ENCODE measurements at places on chromosomes 7 and 10.

- no peak overlapping the region for H3K4me3 ChIP-seq
- H3K27me3 ChIP-seq, result peaks cover 3% of the 10 kb centered on the region
- no peak for DNase-seq
- H3K27ac ChIP-seq, result no peak overlapping the region
- no peaks in the 10 kb centered on the region for H3K4me1 ChIP-seq
- H3K36me3 ChIP-seq, result no peaks in the 10 kb centered on the region
Measured at GRCh38 chr10:59245686-59246085, 69.2 kb downstream of the PHYHIPL start.

DNA sequence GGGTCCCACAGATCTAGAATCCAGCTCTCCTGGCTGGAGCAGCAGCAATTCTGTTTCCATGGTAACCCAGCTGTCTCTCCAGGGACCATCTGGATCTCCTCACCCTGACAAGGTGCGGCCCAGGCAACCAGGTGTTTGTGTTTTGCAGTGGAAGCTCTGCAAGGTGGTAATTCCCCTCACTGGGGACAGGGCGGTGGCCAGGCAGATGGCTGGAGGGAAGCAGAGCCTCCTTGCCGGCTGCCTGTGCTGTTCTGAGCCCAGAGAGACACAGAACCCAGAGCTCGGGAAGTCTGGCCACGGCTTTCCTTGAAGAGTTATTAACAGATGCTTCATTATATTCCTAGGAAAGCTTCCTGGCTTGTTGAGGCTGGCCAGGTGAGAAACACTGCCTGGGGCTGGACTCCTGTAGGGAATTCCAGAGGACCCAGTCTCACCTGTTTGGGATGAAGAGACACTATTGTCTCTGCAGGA lies 118.2 kb upstream of the PPIF start:
- peaks cover 50% of the 10 kb centered on the region for H3K4me1 ChIP-seq

DNA sequence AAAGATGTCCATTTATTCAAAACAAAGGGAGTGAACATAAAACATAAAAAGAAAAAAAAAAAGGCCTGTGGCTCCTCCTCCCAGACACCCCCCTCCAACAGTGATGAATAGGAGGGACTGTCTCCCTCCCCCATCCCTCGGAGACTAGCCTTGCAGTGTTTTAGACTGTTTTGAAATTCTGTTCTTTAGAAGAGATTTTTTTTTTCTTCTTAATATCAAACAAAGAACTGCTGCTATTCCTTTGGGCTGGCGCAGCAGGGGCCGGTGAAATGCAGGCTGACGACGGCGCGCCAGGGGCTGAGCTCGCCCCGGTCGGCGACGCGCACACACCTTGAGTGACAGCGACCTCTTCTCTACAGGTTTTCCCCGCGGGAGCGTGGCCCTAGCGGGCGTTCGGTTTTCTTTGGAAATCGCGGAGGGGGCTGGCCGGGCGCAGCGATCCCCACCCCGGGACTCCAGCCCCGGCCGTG lies at the start of gene LANCL2:
Gene LANCL2 (plus strand): TSS at position 133 of the 470 bp plus-strand sequence. CDS start 689 bp downstream, outside the sequence.
- H3K27ac ChIP-seq, result peak within 1 kb of the TSS; percentile 100
- peak within 1 kb of the TSS; percentile 93 for H3K4me3 ChIP-seq
- peaks cover 17% of the 10 kb centered on the region for H3K4me1 ChIP-seq
- H3K27me3 ChIP-seq, result peaks cover 5% of the 10 kb centered on the region

DNA sequence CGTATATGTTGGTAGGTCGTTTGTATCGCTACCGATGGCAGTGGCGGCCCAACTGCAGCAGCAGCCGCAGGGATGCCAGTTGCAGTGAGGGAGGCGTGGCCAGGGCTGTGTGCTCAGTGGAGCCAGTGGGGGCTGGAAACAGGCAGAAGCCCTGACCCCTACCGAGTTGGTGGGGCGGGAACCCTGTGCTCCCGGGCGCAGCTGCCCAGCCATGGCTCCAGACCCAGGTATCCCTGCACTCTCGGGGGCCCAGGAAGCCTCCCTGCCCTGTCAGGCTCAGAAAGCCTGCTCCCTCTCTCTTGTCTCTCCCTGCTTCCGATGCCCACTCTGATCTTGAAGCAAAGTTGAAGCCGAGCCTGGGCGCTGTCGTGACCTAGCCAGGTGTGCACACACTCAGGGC lies 78.6 kb upstream of the ITGB1 start:
- H3K36me3 ChIP-seq, result no peaks in the 10 kb centered on the region
- H3K4me1 ChIP-seq, result peaks cover 9% of the 10 kb centered on the region
- H3K27me3 ChIP-seq, result no peaks in the 10 kb centered on the region
- no peak overlapping the region for H3K27ac ChIP-seq

GRCh38 chr7:114929570-114929969 lies 7.7 kb downstream of the MDFIC start:
- no peak overlapping the region for H3K4me3 ChIP-seq
- DNase-seq, result no peak
- H3K27ac ChIP-seq, result no peak overlapping the region
- no peaks in the 10 kb centered on the region for H3K27me3 ChIP-seq
- peaks cover 3% of the 10 kb centered on the region for H3K36me3 ChIP-seq
- peaks cover 4% of the 10 kb centered on the region for H3K4me1 ChIP-seq

DNA sequence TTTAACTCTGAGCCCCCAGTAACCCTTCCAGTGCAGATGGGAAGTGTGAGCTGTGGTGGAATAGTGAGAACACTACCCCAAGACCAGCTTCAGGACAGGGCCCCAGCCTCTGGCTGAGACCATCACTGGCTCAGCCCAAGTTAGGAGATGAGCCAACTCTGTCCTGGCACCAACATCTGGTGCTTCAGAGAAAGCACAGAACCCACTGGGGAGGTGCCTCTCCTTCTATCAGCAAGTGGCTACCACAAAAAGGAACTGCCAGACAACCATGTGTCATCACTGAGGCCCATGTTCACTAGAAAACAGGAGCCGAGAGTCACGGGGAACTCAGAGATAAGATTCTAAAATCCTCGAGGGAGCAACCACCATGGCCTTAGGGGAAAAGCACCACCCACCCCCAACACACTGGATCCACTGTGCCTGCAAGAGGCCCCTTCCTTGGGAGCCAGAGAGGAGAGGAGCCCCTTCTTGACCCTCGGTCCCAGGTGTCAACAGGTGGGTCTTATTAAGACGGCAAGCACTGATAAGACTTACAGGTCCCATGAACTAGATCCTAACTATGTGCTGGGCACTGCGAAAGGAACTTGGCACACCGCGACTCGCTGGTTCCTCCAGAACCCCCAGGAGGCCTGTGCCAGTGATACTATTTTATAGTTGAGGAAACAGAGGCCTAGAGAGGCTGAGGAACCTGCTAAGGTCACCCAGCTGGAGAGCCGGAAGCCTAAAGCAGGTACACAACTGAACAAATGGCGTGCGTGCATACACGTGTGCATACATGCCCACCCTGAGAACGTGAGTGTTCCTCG lies 102.7 kb downstream of the FAM53B start:
- H3K27me3 ChIP-seq, result peaks cover 3% of the 10 kb centered on the region
- H3K4me3 ChIP-seq, result no peak overlapping the region
- H3K4me1 ChIP-seq, result peaks cover 68% of the 10 kb centered on the region
- peaks cover 11% of the 10 kb centered on the region for H3K36me3 ChIP-seq

- peak; percentile 70 for DNase-seq
- H3K27me3 ChIP-seq, result peaks cover under 1% of the 10 kb centered on the region
- H3K27ac ChIP-seq, result no peak overlapping the region
- H3K4me3 ChIP-seq, result peak overlapping the region; percentile 70
Measured at GRCh38 chr10:19488592-19489280, 327.5 kb upstream of the PLXDC2 start.

- H3K27ac ChIP-seq, result peak overlapping the region; percentile 97
- H3K4me3 ChIP-seq, result peak overlapping the region; percentile 67
- no peak for DNase-seq
- H3K27me3 ChIP-seq, result peaks cover 3% of the 10 kb centered on the region
- H3K36me3 ChIP-seq, result peaks cover 7% of the 10 kb centered on the region
- H3K4me1 ChIP-seq, result peaks cover 51% of the 10 kb centered on the region
Measured at GRCh38 chr7:94303695-94304094, 91.0 kb upstream of the COL1A2 start.

GRCh38 chr10:26486304-26486703 lies 48.2 kb downstream of the APBB1IP start:
- no peaks in the 10 kb centered on the region for H3K27me3 ChIP-seq
- H3K4me3 ChIP-seq, result no peak overlapping the region
- H3K27ac ChIP-seq, result no peak overlapping the region
- peaks cover 19% of the 10 kb centered on the region for H3K4me1 ChIP-seq

DNA sequence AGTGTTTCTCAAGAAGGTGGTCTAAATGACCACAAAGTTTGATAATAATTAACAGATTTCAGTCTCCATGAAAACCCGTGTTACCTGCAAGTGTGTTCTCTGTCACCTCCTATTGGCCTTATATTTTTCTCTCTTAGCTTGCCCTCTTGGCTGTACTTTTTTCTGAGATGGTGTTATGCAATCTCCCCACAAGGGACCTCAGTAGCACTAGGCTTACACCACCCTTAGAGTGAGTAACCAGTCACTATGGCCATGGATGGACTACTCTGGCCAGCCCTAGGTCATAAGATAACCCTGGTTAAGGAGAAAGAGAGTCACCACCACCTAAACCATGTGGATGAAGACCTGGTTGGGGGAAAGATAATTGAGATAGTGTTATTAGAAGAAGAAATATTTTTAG lies 76.8 kb downstream of the NPSR1 start:
- H3K4me1 ChIP-seq, result no peaks in the 10 kb centered on the region
- H3K4me3 ChIP-seq, result no peak overlapping the region
- H3K27ac ChIP-seq, result no peak overlapping the region
- peaks cover 8% of the 10 kb centered on the region for H3K27me3 ChIP-seq
- no peaks in the 10 kb centered on the region for H3K36me3 ChIP-seq

DNA sequence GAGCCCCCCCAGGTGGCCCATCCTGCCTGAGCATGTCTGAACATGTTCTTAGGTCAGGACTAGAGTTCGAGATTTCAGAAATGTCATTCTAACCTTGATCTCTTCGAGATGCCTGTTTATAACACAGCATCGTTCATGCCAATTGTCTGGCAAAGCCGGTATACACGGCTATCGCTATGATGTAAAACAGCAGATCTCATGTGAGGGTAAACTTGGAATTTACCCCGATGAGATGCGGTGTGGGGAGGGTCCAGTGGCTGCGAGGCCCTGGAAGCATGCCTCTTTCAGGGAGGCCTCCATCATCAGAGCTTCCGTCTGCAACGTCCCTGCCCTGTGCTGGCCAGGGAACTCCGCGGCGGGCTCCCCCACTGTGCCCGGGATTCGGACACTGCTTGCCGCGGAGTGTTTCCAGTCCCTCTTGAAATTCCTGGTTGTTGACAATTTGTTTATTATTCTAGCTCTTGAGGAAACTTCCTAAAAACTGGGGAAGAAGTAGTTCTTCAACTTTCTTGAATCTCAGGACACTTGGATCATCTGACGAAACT lies 168.6 kb upstream of the RHEB start:
- no peak overlapping the region for H3K4me3 ChIP-seq
- peaks cover 54% of the 10 kb centered on the region for H3K4me1 ChIP-seq
- no peaks in the 10 kb centered on the region for H3K36me3 ChIP-seq
